Foreskin fibroblast (primary cell): ENCODE measurements at places on chromosomes 5 and 9.
A peak's percentile ranks its signal among the peaks of the same experiment; 100 is the strongest.

- DNase-seq, result no peak
Measured at GRCh38 chr9:86838519-86839497, 108.5 kb downstream of the GAS1 start.

GRCh38 chr5:94928891-94929290, 310.4 kb downstream of the SLF1 start:
- DNase-seq, result no peak

DNA sequence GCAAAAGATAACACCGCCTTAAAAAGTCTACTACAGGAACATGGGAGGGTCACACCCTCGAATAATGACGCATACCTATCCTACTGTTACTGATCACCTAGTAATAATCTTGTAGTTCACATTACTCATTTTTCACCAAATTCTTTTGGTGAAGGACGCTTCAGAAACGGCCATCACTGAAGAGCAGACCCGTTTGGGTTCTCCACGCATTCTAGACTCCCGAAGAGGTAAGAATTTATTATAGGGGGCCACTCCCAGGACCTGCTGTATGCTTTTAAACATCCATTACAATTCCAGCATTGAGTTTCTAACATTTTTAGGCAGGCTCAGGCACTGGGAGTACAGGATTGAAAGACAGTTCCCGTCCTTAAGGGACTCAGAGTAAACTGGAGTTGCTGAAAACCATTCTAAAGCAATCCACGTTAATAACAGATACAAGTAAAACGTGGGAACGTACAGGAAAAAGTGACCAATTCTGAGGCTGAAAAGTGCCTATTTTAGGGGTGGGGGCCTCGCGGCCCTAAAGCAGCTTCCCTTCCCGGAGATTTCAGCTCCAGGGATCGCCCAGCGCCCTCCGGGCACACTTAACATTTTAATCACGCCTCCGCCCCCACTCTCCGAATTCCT, at the start of gene FER:
Gene FER (plus strand): TSS at position 124 of the 627 bp plus-strand sequence. CDS start 50,286 bp downstream, outside the sequence.
- peak; percentile 69 for DNase-seq

DNA sequence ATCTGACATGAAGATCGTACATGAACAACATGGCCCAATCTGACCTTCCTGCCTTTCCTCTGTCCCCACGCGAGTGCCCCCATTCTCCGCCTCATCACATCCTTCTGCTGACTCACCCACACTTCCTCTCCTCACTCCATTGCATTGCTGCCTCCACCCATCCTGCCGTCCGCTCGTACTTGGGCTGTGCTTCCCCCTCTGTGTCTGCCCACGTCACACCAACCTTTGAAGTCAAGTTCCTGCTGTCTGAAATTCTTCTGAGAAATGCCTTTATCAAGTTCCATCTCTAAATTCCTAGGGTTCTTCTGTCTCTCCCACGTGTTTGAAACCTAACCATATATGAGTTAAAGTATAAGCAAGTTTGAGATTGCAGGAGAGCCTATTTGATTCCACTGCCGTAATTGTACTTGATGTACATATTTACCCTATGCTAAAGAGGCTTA, 18.0 kb upstream of the STARD4 start:
- peak; percentile 54 for DNase-seq

GRCh38 chr9:131167146-131167692, 41.8 kb downstream of the NUP214 start:
- DNase-seq, result peak; percentile 56

DNA sequence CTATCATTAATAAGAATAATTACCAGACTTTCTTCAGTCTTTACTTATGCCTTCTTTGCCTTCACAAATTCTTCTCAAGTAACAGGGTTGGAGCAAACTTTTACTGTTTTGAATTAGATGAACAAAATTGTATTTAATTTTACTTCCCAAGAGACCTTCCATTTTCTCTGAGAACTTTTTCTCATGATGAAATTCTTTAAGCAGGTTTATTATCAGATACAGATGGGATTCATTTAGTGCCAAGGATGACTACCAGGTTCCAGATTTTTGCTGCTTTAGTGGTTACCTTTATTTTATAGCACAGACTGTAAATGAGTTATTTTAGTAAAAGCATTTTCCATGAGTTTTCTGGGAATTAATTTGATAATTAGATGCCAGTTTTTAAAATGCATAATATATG, 125.1 kb downstream of the GDNF start:
- no peak for DNase-seq

GRCh38 chr9:21110708-21111576, 30.7 kb downstream of the IFNW1 start:
- peak; percentile 83 for DNase-seq
